ENCODE measurements at places on chromosomes 11 and 22.

DNA sequence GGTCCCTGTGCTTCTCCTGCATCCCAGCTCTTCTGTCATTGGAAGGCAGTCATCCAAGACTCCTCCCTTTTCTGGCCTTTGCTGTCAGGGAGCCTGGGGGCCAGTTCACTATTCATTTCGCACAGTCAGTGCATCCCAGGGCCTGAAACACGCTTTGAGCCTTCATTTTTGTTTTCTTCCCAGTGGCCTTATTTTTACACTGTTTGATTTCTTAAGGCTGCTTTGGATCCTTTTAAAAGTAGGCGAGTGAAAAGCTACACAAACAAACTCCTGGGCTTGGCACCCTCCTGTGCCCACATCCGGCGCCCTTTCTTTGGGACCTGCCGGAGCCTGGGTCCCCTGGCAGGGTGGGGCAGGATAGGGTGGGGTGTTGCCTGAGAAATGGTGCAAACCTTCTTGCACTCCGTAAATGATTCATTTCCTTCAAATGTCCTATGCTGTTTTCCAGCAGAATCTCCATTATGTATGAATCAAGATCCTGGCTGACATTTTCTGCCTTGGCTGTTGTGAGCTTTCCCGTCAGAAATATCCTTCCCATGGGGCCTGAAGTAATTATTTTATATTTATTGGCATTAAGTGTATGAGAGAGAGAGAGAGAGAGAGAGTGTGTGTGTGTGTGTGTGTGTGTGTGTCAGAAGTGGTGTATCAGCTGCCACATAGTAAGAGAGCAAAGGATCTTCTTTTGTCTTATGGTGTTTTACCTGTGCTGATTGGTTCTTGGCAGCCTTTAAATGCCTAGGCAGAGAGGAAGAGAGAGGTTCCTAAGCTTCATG is 45.6 kb downstream of the BCR start:
- no peak for DNase-seq

DNA sequence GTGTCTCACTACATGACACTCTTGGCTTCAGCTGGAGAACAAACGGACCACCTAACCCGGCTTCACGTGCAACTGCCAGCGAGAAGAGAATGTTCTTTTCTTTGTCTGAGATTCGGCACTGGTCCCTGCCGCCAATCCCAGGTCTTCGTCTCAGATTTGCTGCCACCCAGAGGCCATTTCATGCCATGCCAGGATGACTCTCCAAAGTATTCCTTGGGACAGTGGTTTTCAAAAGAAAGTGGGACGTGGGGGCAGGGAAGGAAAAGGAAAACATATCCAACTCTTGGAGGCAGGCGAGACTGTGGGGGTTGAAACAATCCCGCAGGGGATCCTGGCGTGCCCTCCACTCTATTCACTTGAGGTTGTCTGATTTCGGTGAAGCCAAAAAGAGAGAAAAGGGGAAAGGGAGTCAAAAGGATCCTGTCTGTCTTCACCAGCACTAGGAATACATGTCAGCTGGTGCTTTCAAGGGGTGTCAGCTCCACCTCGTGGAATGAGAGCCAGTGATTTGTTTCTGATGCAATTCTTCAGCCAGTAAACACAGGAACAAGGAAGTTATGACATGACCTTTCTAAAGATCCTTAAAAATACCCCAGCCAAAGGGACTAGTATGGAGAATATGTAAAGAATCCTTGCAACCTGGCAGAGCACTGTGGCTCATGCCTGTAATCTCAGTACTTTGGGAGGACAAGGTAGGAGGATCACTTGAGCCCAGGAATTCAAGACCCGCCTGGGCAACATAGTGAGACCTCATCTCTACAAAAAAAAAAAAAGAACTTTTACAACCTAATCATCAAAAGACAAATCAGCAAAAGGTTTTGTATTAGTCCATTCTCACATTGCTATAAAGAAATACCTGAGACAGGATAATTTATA is 41.0 kb upstream of the APLNR start:
- DNase-seq, result no peak

DNA sequence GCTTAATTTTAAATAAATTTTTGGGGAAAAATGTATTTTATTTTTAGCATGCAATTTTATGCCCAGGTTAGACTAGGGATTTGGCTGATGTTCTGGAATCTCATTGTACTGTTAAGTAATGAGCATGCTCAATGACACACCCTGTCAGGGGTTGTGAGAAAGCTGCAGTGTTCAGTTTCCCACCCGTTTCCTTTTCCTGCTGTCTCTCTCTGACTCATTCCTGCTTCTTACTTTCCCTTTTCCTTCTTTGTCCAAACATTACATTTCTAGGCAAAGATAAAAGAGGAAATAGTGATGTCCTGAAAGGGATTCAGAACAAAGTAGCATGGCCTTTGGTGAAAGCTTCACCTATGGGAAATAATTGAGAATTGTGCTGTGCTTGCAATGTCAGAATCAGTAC is 22.7 kb downstream of the OOSP3 start:
- no peak for DNase-seq

DNA sequence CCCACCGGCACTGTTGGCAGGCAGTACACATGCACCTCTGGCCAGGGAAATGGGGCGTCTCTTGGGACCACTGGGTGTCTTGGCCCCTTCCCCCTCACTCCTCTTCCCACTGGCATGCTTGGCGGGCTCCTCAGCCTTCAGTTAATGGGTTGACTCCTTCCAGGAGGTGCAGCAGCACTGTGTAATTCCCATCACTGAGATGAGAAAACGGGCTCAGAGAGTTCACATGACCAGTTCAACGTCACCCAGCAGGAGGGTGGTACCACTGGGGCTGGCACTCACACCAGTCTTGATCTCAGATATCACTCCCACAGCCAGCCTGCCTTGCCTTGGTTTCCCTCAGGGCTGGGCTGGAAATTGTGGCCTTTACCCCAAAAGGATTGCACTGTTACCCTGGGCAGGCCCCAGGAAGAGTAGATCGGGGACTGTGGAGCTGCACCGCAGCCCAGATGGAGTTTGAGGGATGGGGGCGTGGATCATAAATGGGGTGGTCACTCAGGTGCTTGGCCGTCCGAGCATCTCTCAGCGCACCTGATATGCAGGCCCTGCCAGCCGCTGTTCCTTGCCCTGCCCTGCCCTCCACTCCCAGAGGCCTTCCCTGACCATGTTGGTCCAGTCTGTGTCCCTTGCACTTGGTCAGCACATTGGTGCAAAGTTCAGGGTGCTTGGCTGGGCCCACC is 16.9 kb downstream of the CAPN5 start:
- DNase-seq, result no peak

- no peak for DNase-seq
Measured at GRCh38 chr11:101336858-101337257, 207.2 kb upstream of the PGR start.

DNA sequence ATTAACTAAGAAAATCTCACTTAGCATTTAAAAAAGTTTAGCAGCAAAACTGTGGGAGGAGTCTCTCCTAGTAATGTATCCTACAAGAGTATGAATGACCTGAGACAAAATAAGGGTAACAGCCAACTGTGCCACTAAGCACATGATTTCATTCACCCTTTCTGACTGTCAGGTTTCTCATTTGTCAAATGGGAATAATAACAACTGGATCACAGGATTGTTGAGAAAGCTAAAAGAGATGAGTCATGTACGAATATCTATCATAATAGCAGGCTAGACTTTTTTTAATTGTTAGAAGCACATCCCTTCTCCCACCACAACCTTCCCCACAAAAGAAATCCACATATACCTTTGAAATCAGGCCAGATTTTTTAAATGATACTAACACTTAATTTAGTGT is 39.5 kb downstream of the MTMR2 start:
- DNase-seq, result no peak

DNA sequence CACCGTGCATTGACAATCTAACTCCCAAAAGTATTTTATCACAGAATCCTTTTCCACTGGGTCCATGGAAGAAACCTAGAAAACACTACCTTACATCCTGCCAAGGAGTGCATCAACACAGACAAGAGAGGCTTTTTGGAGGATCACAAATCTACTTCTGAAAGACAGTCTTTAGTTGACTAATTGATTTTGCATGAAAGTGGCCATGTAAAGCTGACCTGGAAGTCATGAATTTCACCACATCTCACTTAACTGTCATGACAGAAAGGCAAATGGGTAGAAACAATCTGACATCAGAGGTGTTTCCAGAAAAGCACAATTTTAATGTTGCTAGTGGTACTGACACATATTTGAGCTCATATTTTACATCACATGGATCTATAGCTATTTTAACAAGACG is 101.6 kb downstream of the FAM76B start:
- DNase-seq, result no peak

DNA sequence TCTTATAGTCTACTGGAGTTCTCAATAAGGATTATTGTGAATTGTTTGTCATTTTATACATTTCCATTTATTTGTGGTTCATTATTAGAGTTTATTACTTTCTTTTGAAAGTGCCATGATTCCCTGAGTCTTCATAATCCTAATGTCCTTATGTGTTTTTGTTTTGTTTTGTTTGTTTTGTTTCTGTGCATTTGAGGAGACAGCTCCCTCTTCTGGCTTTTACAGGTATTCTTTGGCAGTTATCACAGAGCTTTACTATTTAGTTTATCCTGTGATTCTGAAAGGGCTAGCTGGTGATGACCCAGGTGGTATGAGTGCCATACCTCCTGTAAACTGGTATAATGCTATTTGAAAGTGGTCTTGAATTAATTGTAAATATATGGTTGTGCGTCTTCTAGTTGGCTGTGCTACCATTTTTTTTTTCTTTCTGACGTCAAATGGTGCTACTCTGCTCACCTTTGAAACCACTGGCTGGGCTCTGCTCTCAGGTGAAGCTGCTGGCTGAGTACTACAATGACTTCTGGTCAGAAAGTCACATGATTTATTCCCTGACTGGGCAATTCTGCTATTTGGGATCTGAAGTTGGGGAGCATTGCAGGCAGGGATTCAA is 751.2 kb downstream of the JRKL start:
- no peak for DNase-seq

Data from activated gamma-delta T cell (primary cell).